ENCODE measurements at places on chromosomes 1 and 21.

- DNase-seq: no peak
Observed at GRCh38 chr1:19723874-19724273, 59.2 kb downstream of the HTR6 start.

- DNase-seq: peak; percentile 20
Observed at GRCh38 chr1:97451046-97451826, 469.6 kb downstream of the DPYD start.

DNA sequence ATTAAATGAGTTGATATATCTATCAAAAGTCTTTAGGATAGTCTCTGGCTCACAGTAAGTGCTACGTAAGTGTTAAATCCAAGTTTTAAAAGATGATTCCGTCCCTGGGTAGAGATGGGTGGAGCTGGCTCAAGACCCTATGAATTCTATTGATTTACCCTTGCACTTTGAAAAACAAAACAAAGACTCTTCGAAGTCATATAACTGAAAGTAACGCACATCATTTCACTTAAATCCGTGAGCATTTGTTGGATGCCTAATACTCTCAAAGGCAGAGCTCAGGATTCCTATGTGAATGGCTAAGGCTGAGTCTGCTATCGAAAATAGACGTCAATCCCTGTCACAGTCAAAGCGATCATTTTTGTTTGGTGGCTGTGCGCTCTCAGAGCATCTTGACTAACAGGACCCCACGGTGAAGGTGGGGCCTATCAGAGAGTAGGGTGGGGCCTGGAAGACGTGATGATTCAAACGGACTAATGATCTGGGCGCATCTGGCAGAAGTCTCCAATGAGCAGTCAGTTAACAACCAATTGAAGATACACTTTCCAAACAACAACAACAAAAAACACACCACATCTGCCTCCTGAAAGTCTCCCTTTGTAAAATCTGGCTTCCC is 1.2 kb upstream of the NUCKS1 start:
- DNase-seq: peak; percentile 70

GRCh38 chr1:77579547-77579946 is 102.9 kb downstream of the ZZZ3 start:
- DNase-seq: no peak

GRCh38 chr1:22290611-22291010 is 147.7 kb upstream of the WNT4 start:
- no peak for DNase-seq

DNA sequence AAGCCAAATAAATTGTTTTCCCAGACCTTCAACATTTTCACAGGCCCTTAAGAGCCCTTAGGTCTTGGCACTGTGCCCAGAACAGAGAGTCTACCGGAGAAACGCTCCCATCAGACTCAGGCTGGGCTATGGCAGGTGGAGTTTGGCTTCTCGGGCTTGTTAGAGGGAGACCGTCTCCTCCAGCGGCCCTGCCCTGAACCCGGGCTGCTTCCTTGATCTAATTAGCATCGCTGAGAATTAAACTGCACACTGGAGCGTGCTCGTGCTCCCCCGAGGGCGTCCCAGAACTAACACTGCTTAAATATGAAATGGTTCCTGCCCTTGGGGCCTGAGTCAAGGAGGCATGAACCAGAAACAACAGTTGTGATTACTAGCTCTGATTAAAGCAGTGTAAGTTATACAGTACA is 634.4 kb downstream of the MATN1 start:
- no peak for DNase-seq

DNA sequence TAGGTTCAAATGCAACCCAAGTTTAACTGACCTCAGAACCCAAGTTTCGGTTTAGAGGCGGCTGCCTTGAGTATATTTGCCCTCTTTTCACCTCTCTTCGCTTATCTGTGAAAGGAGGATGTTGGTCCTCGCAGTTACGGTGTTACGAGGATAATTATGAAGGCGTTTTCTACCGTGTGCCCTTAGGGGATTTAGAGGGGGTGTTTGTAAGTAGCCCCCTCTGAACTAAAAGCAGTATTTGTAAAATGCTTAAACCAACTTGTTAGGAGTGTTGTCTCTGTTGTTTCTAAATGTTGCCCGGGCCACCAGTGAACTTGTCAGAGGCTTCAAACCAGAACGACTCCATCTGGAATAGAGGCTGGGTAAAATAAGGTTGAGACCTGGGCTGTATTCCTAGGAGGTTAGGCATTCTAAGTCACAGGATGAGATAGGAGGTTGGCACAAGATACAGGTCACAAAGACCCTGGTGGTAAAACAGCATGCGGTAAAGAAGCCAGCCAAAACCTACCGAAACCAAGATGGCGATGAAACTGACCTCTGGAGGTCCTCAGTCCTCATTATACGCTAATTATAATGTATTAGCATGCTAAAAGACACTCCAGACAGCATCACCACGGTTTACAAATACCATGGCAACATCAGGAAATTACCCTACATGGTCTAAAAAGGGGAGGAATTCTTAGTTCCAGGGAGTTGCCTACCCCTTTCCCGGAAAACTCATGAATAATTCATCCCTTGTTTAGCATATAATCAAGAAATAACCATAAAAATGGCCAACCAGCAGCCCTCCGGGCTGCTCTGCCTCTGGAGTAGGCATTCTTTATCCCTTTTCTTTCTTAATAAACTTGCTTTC is 1.0 kb upstream of the PSRC1 start:
- DNase-seq: no peak

DNA sequence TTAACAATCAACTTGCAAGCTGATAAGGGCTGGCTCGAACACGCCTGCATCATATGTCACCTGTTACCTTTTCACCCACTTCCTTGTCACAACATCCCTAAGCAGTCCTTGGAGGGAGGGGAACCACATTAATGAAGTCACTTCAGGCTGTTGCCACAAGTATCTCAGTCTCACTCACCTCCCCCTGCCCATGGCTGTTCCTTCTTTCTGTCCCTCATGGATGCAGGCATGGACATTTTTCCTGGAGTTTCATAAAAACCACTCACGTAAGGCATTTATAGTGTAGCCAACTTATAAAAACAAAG is 76.8 kb upstream of the ANGPTL1 start:
- DNase-seq: no peak

- no peak for DNase-seq
Observed at GRCh38 chr1:165679282-165680036, 18.9 kb downstream of the ALDH9A1 start.

DNA sequence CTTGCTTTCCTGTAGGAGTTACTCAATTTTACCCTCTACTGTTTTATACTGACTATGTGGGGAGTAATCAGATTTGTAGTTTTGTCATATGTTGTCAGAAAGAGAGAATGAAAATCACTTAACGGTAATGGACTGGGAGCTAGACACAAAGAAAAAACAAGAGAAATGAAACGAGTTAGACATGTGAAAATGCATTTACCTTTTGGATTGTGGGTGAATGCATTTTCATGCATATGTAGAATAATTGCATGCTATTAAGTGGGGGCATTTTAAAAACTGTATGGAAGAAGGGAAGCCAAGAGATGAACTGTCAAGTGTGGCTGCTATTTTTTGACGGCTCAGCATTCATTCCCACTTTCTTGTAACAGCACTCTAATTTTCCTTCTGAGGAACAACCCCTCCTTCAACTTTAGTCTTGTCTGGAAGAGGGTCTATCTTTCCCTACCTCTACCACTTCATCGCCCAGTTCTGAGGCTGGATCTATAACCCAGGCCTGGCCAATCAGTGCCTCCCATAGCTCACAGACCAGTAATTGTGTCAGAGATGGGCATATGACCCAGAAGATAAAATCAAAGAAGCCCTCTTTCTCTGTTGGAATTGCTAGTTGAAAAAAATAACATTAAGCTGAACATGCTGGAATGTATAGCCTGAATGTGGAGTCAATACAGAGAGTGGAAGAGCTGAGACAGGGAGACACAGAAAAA is 5.2 kb upstream of the ZNF697 start:
- DNase-seq: no peak

DNA sequence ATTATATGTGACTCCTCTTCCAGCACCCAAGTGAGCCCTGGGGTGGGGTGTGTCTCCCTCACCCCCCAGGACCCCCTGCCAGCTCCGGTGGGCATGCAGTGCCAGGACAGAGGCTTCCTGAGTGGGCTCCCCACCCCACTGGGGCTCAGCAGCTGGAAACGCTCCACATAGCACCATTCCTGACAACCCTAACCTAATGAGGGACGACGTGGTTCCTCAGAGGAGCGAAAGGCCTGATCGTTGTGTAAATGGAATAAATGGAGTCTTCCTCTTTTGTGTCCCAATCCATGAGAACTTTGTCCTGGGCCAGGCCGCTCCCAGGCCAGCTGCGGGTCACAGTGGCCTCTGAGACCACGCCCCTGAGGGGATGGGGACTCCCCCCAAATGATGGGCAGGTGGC is 1.8 kb upstream of the TSPEAR start:
- no peak for DNase-seq

- DNase-seq: no peak
Observed at GRCh38 chr1:184911103-184911745, 63.1 kb downstream of the NIBAN1 start.

DNA sequence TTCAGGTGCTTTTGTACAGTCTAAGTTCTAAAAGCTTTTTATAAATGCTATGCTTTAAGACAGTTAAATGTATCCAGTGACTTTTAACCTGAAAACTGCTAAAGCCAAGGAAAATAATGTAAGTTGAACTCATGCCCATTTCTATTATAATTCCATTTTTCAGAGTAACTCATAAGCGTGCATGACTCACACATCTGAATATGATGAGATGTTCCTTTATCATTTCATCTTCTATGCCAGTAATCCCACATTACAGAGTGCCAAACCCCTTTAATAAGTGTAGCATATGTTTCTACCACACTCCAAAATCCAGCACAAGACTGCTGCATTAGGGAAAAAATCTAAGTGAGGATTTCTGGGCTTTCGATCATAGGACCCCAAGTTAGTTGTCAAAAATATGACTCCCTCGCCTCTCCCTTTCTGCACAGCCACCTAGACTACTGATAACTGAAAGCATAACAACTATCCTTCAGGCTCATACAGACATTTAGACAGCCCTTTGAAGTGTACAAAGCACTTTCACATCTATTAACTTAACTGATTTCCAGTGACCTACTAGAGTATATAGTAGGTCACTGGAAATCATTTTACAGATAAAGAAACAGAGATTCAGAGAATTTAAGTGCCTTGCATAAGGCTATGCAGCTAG is 45.3 kb downstream of the JAK1 start:
- no peak for DNase-seq

GRCh38 chr1:224565186-224565585 is 50.9 kb upstream of the CNIH3 start:
- peak; percentile 98 for DNase-seq

GRCh38 chr1:44227211-44227610 is 13.9 kb downstream of the DMAP1 start:
- DNase-seq: peak; percentile 29

DNA sequence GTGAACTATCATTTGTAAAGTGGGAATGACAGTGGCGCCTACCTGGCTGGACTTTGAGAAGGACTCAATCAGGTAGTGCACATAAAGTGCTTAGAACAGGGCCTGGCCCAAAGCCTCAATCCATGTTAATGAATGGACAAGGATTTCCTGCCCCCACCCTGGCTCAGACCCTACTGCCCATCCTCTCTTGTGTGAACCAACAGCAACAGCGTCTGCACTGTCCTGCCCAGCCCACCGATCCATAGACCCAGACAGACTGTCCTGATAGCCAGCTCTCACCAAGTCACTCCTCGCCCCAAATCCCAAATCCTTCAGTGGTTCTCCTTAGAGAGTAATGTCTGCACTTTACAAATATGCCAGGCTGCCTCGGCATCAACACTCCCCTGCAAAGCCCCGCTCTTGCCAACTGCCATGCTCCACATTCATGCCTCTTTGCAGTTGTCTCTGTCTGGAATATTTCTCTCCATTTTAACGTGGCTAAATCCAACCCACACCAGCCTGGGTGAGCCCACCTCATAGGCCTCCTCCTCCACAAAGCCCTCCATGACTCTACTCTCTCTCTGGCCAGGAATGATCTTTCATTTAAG is 157.6 kb upstream of the EDN2 start:
- DNase-seq: no peak

DNA sequence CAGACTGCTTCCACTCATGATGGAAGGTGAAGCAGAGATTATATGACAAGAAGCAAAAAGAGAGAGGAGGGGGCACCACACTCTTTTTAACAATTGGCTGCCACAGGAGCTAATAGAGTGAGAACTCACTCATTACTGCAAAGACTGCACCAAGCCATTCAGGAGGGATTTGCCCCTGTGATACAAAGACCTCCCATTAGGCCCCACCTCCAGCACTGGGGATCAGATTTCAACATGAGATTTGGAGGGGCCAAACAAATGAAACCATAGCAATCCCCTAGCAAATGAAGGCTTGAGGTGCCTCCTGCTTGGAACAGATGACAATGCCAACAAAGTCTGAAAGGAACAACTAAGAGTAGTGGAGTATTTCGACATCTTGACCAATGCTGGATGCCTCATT is 122.5 kb upstream of the COA6 start:
- no peak for DNase-seq

DNA sequence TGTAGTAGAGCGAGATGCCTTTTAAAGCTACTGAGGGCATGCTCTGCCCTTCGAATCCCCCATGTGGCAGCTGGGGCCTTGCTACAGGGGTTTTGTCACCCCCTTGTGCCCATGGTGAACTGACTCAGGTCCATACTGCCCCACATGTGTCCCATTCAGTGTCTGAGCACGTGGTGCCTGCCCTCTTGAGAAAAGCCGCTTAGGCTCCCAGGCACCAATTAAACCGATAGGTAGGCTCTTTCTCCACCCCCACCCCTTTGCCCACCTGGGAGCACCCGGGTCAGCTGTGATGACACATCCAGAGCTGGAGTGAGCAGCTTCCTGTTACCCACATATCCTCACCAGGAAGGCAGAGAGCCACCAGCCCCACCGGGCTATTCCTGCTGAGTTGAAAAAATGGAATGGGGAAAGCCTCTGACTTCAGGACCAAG is 30.5 kb downstream of the TMCC2 start:
- DNase-seq: no peak

- DNase-seq: no peak
Observed at GRCh38 chr1:47030170-47030805, 6.8 kb downstream of the CYP4X1 start.

- DNase-seq: no peak
Observed at GRCh38 chr1:165888552-165888920, 61.1 kb downstream of the UCK2 start.

DNA sequence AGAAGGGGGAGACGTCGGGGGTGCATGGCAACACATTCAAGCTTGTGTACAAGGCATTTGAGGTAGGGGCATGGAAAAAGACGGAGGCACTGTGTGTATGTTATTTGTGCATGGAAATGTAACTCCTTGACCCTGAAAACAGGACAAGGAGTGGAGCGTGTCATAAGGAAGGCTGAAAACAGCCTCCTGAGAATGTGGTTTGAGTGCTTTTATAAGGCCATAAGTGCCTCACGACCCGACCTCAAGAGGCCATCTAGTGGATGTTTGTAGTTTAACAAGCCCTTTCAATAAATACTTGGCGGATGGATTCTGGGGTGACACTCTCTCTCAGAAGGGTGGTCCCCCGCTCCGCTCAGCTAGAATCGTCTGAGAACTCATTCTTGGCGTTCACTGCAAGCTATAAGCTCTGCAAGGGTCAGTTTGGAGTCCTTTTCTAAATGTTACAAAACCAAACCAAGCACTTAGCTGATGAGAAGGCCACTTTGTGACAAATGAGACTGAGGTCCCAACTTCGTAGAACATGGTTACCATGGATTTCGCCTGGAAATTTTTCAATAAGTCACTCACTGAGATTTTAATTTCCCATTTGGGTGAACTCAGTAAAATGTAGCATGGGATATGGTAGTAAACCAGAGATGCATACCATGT is 38.8 kb upstream of the CLCA4 start:
- DNase-seq: peak; percentile 49

- DNase-seq: no peak
Observed at GRCh38 chr1:103489935-103490334, 35.6 kb upstream of the RNPC3 start.

Measured in NB4 (cell line).